Right ventricle myocardium superior (tissue), 1 donor: ENCODE measurements at places on chromosomes 6 and 20.

DNA sequence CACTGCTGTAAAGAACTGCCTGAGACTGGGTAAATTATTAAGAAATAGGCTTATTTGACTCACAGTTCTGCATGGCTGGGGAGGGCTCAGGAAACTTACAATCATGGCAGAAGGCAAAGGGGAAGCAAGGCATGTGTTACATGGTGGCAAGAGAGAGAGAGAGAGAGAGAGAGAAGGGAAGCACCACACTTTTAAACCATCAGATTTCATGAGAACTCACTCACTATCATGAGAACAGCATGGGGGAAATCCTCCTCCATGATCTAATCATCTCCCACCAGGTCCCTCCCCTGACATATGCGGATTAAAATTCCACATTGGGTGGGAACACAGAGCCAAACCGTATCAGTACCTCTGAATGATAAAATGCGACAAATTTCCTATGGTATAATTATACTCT lies 203.9 kb upstream of the MARCKS start:
- no peak for DNase-seq

DNA sequence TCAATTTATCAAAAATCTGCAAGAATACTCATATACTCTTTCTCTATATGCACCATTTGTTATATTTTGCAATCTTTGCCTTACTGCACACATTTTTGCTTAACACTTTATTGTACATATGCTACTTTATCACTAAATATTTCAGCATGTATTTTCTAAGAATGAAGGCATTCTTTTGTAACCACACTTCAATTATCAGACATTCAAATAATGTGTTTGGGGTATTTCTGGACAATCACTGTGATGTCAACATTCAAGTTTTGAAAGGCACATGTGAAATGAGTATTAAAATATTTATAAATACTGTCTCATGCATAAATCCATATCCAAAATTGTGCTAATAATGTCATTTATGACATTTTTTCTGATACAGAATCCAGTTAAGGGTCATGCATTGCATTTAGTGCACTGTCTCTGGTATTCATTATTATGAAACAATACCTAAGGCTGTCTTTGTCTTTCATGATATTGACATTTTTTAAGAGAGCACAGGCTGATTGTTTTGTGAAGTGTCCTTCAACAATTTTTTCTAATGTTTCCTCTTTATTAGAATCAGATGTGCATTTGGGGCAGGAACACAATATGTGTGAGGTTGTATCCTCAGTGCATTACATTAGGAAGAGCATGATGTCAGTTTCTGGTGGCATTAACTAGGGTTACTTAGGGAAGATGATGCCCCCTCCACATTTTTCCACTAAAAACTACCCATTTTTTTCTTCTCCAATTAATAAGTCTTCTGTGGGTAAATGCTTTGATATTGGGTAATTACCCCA lies 105.7 kb downstream of the MTFR2 start:
- no peak for DNase-seq

DNA sequence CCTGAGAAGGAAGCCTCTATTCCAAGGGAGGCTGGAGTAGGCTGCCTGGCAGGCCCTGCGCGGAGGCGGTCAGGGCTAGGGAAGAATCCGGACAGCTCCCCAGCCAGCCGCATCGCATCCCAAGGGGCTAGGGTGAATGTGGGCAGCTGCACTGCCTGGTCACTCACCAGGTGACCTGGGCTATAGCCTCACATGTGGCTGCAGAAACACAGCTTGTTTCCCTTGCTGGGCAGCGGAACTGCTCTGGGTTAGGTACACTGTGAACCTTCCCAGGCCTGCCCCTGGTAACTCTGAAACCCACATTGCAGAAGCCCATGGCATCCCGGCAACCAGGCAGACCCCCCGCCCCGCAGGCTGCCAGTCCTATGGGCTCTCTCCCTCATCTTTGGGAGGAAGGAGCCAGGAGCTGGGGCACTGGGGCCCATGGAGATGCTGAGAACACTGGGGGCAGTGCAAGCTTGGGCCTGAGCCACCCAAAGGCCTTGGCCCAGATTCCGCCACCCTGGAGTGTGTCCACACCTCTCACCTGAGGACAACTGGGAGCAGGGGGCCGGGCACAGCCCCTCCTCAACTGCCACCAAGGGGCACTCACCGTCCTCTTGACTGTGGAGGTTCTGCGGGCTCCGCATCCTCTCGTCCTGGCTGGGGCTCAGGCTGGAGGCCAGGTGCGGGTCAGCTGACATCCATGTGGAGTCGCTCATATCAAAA lies 111.0 kb downstream of the NOL4L start:
- DNase-seq = no peak

GRCh38 chr20:60299951-60300350 lies 341.7 kb downstream of the CDH26 start:
- no peak for DNase-seq

DNA sequence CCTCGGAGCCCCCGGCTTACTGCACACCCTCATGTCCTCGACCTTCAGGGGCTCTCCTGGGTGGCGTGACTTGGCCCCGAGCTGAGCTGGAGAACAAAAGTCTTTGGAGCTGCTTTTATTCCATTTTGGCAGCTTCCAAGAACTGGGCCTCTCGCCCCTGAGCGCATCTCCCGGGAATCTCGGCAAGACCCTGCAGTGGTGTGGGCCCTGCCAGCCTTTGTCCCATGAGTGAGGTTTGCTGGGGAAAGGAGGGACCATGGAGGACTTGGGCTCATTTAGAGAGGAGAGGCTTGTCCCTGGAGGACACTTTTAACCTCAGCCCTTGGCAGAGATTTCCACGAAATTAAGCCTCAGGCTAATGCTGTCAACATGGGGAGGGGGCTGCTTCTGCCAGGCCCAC lies 62.3 kb upstream of the SLCO4A1 start:
- no peak for DNase-seq

DNA sequence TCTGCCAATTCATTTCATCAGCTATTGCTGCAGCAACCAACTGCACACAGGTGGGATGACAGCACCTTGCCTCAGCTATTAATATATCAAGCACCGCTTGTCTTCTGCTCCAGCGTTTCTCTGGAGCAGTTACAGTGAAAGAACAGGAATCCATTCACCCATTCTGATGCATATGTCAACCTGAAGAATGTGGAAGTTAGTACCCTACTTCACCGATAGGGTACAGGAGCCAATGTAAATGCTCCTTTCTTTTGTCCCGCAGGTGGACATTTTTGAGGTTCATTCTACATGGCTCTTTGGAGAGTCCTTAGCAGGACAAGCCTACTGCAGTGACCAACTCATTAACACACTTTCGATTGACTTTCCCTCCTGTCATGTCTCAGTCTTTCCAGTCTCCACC lies 139.9 kb upstream of the PRND start:
- DNase-seq = no peak
